Stimulated activated CD8-positive, alpha-beta memory T cell treated with anti-CD3 and anti-CD28 coated beads, Interleukin-4, amount 100 ng/mL, for 1 hour (primary cell): ENCODE measurements at places on chromosomes 6 and 20.

DNA sequence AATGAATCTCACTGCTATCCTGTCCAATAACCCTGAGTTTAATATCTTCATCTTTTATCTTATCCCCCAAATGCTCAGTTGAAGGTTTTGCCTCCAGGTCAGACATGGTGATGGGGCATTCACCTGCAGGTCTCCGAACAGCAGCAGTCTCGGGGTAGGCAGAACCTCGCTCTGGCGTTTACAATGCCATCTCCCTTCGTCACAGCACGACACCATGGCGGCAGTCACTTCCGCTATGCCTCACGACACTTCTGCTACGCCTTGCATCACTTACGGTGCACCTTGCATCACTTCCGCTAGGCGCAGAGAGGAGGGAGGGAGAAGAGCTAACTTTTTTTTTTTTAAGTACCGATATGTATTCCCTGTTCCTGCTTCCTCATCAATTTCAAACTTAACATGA lies 194.9 kb downstream of the BCAS1 start:
- DNase-seq, result no peak

DNA sequence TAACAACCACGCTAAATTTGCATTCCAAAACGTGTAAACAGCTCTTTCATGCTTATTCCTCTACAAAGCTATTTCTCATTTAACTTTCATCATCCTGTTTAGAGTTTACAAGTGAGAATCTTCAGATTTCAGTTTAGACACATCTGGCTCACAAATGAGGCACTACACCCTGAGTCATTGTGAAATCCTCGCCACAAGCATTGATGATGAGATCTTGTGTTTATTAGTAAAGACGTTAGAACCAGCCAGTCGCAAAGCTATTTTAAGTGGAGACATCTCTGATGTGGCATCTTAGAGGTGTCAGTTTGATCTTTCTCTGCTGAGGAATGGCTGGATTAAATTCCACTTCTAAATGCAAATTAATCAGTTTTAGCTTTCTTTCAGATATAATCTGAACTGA lies 8.3 kb upstream of the ISM1 start:
- no peak for DNase-seq

- DNase-seq, result no peak
Observed at GRCh38 chr6:41463062-41463930, 82.9 kb upstream of the FOXP4 start.

GRCh38 chr20:52601295-52601971 lies 370.7 kb upstream of the TSHZ2 start:
- DNase-seq, result no peak

DNA sequence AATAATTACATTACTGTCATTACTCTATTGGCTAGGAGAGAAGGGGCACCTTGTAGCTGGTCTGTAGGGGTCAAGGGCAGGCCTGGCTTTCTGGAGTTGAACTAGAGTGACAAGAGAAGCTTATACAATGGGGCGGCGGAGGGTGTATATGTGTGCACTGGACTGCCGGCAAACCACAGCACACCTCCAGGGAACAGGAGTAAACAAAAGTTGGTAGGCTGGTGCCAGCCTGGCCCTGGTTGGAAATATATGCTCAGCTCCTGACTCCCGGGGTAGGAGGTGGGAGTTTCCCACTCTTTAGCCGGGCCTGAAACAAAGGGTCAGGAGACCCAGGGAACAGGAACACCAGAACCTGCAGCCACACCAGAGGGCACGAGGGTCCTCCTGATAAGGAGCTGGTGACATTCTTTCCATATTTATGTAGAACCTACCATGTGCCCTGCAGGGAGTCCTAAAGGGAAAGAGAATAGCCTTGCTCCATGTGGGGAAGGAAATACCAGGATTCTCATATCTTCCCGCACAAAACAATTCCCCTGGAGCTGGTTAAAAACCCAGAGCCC lies 5.1 kb downstream of the C6orf132 start:
- no peak for DNase-seq

DNA sequence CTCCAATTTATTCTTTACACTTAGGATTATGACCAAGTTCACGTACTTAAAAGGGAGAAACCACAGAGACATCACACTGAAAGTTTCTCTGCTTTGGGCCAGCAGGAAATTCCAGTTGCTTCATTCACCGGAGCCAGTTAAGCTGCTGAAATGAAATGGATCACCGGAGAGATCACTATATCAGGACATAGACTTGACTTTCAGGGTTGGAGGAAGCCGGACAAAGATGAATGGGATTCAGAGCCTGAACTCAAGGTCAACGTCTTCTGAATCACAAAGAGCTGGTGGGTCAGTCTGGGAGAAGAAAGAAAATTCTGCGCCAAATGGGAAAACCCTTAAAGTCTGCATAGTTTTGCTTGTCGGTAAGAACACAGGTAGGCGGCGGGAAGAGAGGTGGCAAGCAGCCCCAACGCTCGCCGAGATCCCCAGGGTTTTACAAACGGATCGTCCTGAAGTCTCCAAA lies 81.9 kb upstream of the CCDC28A start:
- DNase-seq, result no peak

DNA sequence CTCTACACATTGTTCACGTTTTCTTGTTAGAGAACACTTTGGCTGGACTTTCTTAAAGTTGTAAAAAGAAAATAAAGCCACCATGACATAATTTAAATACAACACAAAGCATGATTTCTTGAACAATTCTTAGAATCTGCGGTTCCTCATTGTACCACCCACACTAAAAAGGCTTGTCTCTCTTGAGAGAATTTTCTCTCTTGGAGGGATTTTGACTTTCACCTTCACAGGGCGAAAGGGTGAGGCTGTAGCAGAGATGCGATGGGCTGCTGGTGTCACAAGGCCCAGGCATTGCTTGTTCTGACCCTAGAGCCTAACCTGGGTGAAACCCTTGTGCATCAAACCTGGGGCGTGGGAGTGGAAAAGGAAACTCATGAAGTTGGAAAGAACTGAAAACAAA lies 122.7 kb upstream of the RIPOR2 start:
- no peak for DNase-seq

DNA sequence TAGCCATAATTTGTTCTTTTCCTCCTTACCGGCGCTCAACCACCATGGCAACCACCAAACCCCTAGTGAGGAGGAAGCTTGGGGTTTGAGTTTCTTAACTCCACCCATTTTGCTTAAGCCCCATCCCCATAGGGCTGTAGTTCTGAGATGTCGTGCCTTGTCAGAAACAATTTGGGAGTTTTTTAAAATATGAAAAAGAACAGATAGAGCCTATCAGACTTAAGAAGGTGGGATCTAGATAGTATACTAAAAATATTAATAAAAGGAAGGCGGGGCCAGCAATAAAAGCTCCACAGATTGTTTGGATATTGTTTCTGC lies 5.6 kb downstream of the BRD2 start:
- DNase-seq, result no peak

GRCh38 chr6:18432180-18432579 lies 45.0 kb downstream of the RNF144B start:
- DNase-seq, result no peak

DNA sequence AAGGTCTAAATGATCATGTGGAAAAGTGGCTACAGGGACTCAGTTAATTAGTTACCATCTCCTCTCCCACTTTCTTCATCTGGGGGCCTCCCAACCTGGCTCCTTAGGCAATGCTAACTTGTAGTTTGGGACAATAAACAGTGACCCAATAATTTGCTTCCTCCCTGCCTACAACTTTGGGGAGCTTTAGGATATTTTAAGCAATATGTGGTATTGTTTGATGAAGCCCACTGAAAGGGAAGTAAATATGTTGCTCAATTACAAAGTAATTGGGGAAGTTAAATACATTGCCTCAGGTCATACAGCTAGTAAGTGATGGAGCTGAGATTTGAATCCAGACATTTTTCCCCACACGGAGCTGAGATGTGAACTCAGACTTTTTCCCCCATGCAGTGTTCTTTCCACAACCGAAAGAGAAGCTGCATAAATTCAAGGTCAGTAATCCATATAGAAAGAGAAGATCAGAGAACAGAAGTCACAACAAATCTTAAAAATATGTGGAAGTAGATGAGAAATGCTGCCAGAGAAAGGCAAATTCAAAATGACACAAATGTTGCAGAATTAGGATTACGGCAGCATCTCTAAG lies 26.6 kb downstream of the ZHX3 start:
- DNase-seq, result no peak

- no peak for DNase-seq
Observed at GRCh38 chr6:2840749-2841061, 958 bp downstream of the SERPINB1 start.

- no peak for DNase-seq
Observed at GRCh38 chr20:59804347-59804746, 129.1 kb downstream of the SYCP2 start.

GRCh38 chr6:139536751-139537617 lies 162.5 kb upstream of the CITED2 start:
- no peak for DNase-seq

GRCh38 chr20:25056690-25057233 lies 1.2 kb downstream of the ACSS1 start:
- no peak for DNase-seq

DNA sequence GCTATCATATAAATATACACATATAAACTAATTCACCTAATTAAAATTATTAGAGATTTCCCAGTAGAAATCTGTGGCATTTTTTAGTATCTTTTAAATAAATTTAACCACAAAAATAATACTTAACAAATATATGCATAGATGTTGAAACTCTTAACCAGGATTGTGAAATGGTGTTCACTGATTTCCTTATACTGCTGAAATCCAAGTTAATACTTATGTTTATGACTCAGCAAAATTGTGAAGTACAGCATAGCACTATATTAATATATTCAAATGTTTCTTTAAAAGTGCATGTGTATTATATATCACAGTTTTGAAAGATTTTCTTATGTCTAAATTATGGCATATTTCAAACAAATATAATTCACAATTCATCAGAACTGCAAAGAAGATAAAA lies 328.2 kb upstream of the MANEA start:
- no peak for DNase-seq

DNA sequence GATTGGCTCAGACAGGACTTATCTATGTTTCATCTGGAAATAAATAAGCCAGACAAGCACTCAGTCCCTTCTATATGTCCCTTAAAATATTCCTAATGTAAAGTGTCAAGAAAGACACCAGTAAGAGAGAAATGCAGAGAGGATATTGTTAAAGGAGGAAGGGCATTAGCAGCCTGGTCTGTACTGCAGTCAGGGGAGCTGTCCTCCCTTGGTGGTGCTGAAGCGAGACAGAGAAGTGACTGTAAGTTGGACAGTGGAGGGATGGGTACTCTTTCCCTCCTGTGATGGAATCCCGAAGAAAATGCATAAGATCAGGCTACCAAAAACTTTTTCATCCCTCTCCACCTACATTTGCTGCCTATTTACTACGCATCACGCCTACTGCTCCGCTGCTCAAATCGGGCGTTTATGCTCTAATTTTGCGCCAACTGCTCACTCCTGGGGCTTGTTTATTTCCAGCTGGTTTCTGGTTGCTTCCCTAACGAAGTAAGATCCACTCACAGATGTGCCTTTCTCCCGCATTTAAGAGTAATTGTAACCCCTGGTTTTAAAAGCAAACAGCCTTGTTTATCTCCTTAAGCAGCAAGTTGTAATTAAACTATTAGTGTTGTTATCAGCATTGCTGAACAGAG lies 35.2 kb downstream of the PHACTR1 start:
- no peak for DNase-seq

GRCh38 chr6:38567436-38567835 lies 72.3 kb downstream of the BTBD9 start:
- no peak for DNase-seq

GRCh38 chr20:21465799-21466198 lies 48.1 kb downstream of the NKX2-2 start:
- no peak for DNase-seq

GRCh38 chr6:7129360-7129759 lies 21.6 kb downstream of the RREB1 start:
- DNase-seq, result no peak

DNA sequence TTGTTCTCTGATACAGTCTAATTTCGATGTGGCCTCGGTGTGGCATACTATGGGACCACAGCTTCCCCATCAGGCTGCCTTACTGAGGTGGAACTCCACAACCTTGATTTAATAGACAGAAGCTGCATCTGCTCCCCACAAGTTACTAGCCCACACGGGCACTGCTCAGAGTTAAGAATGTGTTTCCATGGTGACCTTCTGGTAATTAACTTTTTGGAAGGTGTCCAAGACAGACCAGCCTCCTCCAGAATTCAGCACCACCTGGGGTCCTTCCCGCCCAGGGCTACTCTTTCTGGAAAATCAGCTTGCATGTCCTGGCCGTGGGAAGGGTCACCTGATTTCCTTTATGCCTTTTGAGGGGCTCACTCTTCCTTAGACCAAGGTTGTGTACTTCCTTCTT lies 48.7 kb upstream of the CDH4 start:
- DNase-seq, result no peak

DNA sequence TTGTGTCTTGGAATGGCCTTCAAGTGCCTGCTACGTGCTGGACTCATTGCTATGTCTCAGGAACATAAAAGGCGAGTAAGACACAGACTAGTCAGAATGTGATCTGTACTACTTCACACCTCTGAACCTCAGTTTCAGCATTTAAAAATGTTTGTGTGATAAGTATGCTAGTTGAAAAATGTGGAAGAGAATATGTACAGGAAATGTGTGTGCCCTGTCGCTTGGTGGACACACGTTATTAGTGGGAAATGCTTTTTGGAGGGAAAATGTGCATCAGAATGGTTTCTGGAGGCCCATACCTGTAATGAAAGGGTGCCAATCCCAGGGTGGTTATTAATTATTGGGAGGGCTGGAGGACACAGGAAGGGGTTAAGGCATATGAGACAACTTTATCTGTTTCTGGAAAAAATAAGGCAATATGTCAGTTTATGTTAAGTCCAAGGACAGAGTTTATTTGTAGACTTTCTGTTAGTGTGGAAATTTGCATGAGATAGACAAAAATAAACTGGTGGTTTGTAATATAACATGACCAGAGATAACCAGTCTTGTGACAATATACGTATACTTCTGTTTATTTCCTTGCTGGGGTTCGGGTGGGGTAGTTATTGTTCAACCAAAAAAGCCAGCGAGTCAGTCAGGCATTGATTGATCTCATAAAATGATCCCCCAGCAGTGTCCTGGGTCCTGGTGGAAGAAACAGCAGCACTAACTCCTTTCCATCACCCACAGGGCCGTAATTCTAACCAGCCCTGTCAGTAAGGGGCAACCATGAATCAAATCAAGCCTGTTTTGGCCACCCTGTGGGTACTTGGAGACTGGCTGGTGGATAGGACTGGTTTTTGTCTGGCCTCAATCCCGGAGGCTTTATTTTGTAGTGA lies 117.9 kb downstream of the JARID2 start:
- DNase-seq, result no peak

DNA sequence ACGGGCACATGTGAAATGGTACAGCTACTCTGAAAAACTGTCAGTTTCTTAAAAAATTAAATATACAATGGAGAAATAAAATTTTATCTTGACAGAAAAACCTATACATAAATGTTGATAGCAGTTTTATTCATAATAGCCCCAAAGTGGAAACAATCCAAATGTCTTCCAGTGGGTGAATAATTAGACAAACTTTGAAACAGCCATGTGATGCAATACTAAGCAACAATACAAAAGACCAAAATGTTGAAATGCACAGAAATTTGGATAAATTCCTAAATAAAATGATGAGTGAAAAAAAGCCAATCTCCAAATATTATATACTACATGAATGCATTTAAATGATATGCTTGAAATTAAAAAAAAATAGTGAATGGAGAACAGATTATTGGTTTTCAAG lies 523.1 kb downstream of the HTR1B start:
- no peak for DNase-seq

GRCh38 chr20:35892871-35893270 lies 61.4 kb downstream of the SCAND1 start:
- no peak for DNase-seq

- DNase-seq, result no peak
Observed at GRCh38 chr20:50651676-50652075, 39.7 kb downstream of the RIPOR3 start.

GRCh38 chr20:32685541-32686529 lies 12.1 kb upstream of the C20orf203 start:
- DNase-seq, result no peak

GRCh38 chr6:108476847-108477430 lies 83.8 kb upstream of the FOXO3 start:
- DNase-seq, result no peak
